Skin of body (tissue), 3 donors: ENCODE measurements at places on chromosomes 3 and 15.
A peak's percentile ranks its signal among the peaks of the same experiment; 100 is the strongest.

DNA sequence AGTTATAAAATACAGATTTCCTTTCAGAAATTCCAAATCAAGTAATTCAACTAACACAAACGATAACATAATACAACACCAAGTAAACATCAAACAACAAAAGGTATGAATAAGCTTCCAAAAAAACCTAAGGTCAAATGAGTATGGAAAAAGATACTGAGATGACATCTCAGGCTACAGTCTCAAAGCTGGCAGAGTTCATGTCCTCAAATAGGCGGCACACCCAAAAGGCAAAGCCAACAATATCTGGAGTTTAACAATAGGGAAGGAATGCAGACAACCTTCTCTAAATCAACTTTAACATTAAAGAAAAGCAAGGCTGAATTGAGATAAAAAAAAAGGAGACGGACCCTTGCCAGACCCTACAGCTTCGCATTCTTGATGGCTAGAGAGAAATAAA lies 346.6 kb downstream of the RSL24D1 start:
- no peak for DNase-seq

DNA sequence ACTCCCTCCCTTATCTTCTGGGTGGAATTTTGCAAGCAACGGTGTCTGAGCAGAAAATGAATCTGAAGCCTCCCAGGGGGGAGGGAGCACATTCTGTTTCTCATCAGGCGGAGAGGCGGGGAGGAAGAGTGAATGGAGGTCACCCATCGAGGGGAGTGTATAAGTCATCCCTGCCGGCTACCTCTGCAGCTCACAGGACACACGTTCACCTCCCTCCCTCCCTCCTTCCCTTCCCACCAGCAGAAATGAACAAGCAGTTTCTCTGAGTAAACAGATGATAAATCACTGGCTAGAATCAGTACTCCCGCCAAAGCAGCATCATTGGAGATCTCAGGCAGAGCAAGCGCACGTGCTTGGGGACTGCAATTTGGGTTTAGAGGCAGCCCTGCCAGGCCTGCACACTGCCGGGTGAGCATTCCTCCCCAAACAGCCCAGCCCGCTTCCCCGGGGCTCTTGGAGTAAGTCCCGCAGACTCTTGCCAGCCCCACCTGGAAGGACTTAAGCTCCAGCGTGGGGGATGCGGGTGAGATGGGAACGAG lies 38.3 kb downstream of the CPN2 start:
- DNase-seq = peak; percentile 92

GRCh38 chr3:172856795-172857742 lies 106.5 kb downstream of the ECT2 start:
- no peak for DNase-seq

- no peak for DNase-seq
Measured at GRCh38 chr15:78361771-78362506, 21.8 kb downstream of the CRABP1 start.

DNA sequence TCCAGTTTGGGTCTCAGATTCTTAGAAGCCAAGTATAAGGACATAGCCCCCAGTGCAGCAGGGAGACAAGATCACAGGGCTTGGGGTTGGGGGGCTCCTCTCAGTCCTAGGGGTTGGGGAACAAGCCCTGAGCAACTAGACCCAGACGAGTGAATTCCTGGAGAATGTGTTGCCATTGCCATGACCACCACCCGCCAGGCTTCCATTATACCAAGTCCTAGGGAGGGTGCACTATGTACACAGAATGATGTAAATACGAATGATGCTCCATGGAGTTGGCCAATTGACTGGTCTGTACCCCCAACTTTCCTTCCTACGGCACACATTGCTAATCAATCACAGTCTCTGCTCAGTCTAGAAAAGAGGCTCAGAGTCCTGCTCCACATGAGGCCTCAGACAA lies 8.8 kb downstream of the IQCF1 start:
- no peak for DNase-seq

GRCh38 chr3:186248850-186249249 lies 113.2 kb downstream of the DGKG start:
- DNase-seq = no peak

GRCh38 chr3:138332472-138333073 lies 2.9 kb upstream of the NME9 start:
- no peak for DNase-seq
